Neural progenitor cell (in vitro differentiated cells): ENCODE measurements at places on chromosomes 5 and 9. TPM values are rescaled to one million over a fixed set of nuclear protein-coding genes. Genes with fewer than 3 reads are reported as not detected.
A peak's percentile ranks its signal among the peaks of the same experiment; 100 is the strongest.

DNA sequence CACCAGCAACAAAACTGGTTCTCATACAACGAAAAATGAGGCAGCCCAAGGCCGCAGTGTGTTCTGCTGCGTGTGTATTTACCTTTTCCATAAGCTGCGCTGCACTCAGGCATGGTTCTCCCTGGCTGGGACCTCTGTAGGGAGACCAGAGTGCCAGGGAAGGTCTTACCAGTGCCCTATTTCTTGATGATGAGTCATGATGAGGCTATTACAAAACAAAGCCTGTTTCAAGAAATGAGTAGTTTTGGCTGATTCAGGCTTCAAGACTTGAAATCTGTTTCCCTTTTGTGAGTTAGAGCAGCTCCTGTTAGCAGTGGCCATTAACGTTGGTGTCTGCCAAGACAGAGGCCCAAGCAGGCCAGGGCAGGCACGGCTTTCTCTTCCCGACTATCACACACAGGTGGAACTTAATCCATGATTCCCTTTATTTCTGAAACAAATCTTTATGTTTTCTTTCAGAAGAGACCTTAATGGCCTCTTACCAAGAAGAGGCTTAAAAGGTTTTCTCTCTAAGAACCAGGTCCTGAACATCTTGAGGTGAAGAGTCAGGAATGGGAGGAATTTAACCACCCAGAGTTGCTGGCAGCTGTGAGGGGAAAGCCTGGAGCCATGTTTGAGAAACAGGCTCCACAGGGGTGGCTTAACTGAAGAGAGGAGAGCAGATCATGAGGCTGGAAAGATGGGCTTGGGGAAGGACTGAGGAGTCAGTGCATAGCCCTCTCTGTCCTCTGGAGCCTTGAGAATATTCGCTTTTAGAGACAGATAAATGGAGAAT, 41.4 kb upstream of the TIFAB start:
- DNase-seq = peak; percentile 54

DNA sequence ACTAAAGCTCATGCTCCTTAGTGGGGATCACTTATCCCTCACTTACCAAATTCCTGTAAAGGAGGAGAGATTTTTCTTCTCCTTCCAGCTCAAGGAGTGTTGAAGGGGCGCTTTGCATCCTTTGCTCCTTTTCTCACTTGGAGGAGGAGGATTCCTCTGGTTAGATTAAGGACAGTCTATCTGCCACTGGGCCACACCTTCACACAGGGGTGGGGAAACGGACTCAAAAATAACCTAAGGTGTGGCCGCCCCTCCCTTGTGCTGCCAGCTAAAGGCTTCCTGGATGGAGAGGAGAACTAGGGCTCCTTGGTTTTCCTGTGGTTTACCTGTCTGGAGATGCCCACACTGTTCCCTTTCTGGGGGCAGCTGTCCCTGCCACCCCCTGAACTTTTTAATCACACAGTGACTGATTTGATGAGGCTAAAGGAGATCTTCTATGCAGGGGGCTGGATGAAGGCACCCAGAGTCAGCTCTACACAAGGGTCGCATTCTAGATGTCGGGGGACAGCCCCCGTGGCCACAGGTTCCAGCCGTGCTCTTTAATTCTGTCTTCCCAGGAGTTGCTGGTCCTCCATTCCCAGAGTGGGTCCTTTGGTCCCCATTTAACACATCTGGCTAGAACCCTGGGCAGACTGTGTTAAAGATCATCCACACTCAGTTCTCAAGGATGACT, 14.4 kb downstream of the GLRX start:
- no peak for DNase-seq

DNA sequence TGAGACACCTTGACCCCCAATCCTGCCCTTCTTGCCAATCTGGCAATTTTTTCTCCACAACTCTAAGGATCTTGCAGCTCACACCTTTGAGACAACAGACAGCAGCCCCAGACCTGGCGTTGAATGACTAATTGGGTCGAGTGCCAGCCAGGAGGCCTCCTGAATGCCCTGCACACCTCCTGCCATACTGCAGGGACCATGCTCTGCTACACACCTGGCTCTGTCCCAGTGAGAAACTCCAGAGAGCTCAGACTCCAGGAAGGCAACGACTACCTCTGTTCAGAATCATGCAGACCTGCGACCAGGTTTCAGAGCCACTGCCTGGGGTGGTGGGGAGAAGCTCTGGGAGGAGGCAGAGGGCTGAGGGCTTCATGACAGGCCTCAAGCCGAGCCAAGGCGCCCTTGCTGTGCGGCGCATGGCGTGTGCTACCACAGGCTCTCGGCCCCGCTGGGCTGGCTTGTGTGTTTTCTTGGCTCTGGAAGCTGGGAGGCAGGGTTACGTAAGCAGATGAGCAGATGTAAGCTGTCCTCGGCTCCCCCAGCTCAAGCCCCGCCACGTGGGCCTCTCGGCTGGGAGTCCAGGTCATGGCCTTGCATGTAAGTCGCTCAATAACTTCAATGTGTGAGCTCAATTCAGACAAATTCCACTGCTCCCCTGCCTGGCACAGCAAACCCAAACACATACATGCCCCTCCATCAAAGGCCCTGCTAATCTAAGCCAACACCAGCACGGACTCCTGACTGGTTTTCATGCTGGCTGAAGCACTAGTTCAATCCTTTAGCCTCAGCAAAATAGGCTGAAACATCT, 27.5 kb downstream of the B4GALT1 start:
- DNase-seq = peak; percentile 25

The UNC13B gene
- 40.7 and 44.4 TPM in 2 replicates for total RNA-seq

- no peak for DNase-seq
Observed at GRCh38 chr9:107542411-107543157, 53.0 kb upstream of the KLF4 start.

The TMEM232 gene
- total RNA-seq = 2.0 and 5.2 TPM in 2 replicates

The RNF208 gene
- total RNA-seq = 0.77 and 0.84 TPM in 2 replicates

The UBTD2 gene
- 62.5 and 92.9 TPM in 2 replicates for total RNA-seq

The P4HA2 gene
- total RNA-seq = 12.4 and 15.9 TPM in 2 replicates

The FOXD4 gene
- 0.12 TPM in 1 of 2 replicates, not detected in the other for total RNA-seq

DNA sequence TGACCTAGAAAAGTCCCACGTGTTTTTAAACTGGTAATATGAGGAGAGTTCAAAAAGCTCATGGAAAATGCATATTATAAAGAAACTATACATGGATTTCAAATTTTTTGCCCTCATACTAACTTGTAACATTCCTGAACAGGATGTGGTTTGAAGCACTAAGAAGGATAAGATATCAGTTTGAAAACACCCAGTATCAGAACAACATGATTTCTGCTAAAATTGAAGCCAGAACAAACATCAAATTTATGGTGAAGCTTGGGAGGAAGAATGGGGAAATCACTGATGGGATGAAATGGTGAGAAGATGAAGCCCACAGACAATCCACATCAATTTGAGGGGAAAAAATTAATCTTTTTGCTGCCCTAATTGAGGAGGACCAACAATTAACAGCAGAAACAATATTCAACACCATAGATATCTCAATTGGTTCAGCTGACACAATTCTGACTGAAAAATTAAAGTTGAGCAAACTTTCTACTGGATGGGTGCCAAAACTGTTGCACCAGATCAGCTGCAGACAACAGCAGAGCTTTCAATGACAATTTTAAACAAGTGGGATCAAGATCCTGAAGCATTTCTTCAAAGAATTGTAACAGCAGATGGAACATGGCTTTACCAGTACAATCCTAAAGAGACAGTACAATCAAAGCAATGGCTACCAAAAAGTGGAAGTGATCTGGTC, 113.2 kb upstream of the SNX2 start:
- no peak for DNase-seq

- no peak for DNase-seq
Observed at GRCh38 chr9:9645006-9645405, 967.8 kb downstream of the PTPRD start.

DNA sequence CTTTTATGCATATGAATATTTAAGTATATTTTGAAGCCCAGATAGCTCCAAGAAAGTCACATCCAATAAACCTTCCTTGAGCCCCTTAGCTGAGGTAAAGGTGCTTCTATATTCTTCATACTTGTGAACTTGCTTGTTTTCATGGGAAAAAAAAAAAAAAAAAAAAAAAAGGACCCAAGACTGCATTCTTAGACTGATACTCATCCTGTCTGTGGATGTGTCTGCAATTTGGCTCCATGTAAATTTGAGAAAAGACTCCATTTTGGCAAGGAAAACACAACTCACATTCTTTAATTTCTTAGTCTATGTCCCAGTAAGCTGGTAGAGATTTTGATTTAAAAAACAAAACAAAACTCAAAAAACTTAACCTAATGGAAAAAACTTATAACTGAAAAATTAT, 238.3 kb downstream of the FBXL17 start:
- no peak for DNase-seq

- no peak for DNase-seq
Observed at GRCh38 chr5:179271428-179271734, 73.9 kb downstream of the ADAMTS2 start.

- DNase-seq = no peak
Observed at GRCh38 chr5:57007344-57007743, 55.4 kb upstream of the MIER3 start.

The FGF1 gene
- total RNA-seq = not detected in 2 replicates

- no peak for DNase-seq
Observed at GRCh38 chr5:15823398-15823797, 323.4 kb downstream of the FBXL7 start.

The CKS2 gene
- 693 and 741 TPM in 2 replicates for total RNA-seq

GRCh38 chr5:121366515-121366914, 485.2 kb upstream of the FTMT start:
- DNase-seq = no peak

The MAPK9 gene
- 31.5 and 40.6 TPM in 2 replicates for total RNA-seq

- no peak for DNase-seq
Observed at GRCh38 chr5:68285075-68285840, 69.7 kb downstream of the PIK3R1 start.

The PCDHGA6 gene
- 0.77 and 1.4 TPM in 2 replicates for total RNA-seq

The RANBP17 gene
- total RNA-seq = 38.7 and 49.7 TPM in 2 replicates

DNA sequence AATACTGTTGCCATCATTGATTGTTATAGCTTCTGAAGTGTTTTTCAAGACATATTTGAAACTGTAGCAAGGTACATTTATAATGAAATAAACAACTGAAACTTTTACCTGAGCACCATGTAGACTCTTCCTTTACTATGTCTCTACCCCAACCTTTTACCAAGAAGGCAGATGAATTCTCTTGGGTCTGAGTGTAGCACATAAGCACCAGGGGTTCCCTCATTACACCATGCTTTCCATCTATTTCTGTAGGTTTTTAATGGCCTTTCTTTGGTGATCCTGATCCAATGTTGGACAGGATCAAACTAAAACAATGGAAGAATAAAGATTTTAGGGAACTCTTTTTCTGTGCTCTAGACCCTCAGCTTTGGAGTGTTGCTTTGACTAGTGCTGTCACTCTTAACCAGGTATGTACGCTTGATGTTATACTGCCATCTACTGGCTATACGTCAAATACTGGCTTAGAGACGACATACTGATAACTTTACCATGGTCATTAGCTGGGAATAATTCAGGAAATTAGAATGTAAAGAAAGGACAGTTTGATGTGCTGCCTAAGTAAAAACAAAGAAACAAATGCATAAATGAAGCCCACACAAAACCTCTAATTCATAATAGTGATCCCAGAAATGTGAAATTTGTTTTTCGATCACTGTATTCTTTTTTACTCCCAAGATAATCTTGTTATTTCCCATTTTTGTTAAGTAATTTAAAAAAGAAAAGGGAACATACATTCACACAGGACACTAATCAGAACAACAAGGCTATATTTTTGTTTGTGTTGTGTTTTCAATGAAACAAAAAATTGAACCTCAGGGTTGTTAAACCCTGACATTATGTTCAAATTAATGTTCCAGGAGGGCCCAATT, 30.7 kb downstream of the IFNW1 start:
- peak; percentile 79 for DNase-seq

DNA sequence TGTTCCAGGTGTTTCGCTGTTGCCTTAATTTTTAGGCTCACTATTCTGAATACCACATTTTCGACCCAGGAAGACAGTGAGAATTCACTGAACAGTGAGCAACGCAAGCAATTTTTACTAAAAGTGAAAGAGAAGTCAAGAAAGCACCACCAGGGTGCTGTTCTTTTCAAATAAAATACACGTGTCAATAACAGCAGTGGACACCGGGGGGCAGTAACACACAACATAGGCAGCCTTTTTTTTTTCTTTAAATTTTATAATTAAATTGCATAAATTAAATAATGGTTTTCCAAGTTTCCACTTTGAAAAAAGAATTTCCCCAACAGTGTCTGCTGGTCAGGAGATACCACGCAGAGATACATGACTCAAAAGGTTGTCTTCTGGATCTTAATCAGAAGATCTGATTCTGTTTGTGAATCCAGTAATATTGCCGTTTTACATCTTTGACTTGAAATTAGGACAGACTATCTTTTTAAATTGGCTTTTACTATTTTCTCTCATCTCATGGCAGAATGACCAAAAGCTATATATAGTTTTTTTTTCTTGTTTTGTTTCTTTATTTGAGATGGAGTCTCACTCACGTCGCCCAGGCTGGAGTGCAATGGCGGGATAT, 47.1 kb upstream of the SH3GL2 start:
- DNase-seq = peak; percentile 65

DNA sequence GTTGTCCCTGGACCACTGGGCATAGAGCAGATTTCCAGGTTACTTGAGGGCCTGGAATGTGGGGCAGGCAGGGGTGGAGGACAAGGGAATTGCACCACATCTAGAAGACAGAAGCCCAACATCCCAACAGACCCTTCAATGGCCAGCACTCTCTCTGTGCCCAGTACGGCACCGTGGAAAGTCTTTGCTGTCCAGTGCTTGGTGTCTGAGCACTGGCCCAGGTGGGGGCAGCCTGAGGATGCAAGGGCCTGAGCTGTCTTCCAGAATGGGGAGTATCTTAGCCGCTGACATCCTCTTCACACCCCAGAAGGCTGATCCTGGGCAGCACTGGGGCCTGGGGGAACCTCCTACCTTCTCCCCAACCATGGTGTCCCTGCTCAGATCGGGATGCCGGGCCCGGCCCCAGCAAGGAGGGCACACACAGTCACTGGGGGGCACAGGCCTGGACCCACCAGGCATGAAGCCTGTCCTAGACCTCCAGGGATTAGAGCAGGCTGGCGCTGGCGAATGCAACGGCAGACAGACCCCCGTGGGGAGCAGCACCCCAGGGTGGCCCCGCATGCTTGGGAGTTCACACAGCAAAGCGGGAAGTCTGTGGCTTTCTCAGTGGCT, 40.6 kb upstream of the OLFM1 start:
- DNase-seq = no peak

The NUTM2F gene
- total RNA-seq = 0.22 TPM in 1 of 2 replicates, not detected in the other

GRCh38 chr5:171619196-171619595, 166.4 kb upstream of the SMIM23 start:
- peak; percentile 39 for DNase-seq

DNA sequence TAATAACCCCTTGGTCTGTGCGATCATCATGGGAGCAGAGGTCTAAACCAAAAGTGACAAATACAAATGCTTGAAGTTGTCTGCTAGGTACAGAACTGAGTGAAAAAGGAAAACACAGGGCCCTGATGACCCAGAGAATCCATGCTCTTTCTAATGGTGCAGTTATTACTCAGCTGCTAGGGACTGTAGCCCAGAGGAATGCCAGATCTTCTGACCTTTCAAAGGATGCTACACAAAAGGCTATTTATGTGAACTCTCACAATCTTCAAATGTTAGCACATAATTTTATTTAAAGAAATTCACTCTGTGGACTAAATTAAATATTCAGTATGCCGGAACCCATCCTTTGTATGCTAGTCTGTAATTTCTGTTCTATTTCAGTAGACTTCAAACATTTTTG, 79.9 kb downstream of the PRR16 start:
- DNase-seq = no peak
